Activated T-cell treated with anti-CD3 and anti-CD28 coated beads, Interleukin-2, amount 50 U/mL, for 4 hours (primary cell): ENCODE measurements at places on chromosomes 7 and 10.
A peak's percentile ranks its signal among the peaks of the same experiment; 100 is the strongest.

- DNase-seq: no peak
Observed at GRCh38 chr7:18866359-18867036, 250.9 kb downstream of the TWIST1 start.

DNA sequence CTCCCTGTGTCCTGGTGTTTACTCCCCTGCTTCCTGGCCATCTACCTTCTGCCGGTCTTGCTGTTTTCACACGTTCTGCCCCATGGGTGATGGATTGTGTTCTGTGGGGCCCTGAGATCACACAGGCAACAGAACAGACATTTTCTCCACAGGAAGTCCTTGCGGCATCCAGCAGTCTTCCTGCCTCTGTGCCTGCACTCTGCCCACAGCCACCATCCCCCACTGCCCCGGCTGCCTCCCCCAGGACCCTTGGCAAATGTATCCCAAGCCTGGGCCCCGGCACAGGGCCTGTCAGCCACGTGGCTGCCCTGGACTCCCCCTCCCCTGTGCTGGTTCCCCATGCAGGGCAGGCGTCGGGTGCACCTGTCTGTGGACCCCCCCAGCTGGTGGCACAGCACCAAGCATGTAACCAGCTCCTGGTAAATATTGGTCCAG lies 184.2 kb downstream of the WDR37 start:
- DNase-seq: no peak

- no peak for DNase-seq
Observed at GRCh38 chr7:46957195-46957594, 624.7 kb downstream of the TNS3 start.

GRCh38 chr10:98224996-98225395 lies 43.0 kb downstream of the LOXL4 start:
- no peak for DNase-seq

- peak; percentile 90 for DNase-seq
Observed at GRCh38 chr10:59906417-59907202, at the start of gene CCDC6. CCDC6 (minus strand) TSS chr10:59906556; CDS start chr10:59906424, 132 bp downstream.

DNA sequence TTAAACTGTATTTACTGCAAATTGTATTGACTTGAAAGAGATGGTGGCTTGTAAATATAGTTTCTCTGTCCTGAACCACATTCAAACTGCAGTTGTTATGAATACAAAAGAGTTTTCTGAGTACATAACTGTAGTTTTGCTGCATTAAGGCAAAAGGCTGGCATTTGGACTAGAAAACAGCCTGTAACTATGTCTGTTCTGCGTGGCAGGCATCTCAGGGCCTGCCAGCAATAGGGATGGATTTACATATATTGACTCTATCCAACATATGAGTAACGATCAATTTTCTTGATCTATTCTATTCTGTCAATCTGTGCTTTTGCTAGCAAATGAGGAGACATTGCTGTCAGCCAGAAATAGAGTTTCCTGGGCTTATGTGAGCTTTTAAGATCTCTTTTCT lies 174.6 kb downstream of the TMEM26 start:
- DNase-seq: no peak

GRCh38 chr10:48594803-48595538 lies 9.9 kb downstream of the ARHGAP22 start:
- no peak for DNase-seq

GRCh38 chr7:36301914-36302771 lies 87.5 kb upstream of the ANLN start:
- DNase-seq: no peak

- DNase-seq: no peak
Observed at GRCh38 chr10:24039315-24039714, 169.6 kb upstream of the KIAA1217 start.

DNA sequence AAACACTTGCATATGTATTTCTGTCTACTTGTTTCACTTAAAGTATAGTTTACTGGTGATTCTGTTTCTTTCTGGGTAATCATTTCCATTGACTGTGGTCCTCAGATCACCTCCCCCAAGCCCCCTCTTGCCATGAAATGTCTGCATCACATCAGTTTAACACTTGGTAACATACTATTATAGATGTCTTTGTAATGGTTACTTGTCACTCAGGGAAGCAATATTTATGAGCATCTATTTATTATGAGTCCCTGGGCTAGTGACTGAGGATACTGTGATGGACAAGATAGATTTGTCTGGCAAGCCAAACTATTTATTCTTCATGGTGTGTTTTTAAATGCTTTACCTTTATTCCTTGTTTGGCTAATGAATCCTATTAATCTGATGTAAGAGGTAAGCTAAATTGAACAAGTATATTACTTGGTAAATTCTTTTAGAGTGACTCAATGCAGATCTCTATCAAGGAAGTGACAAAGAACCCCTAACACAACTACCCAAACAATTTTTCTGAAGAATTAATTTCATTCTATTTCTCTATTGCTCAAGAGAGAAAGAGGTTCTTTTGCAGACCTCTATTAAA lies 270.9 kb downstream of the RELN start:
- DNase-seq: no peak

GRCh38 chr10:72175149-72175548 lies 40.7 kb upstream of the ANAPC16 start:
- no peak for DNase-seq

DNA sequence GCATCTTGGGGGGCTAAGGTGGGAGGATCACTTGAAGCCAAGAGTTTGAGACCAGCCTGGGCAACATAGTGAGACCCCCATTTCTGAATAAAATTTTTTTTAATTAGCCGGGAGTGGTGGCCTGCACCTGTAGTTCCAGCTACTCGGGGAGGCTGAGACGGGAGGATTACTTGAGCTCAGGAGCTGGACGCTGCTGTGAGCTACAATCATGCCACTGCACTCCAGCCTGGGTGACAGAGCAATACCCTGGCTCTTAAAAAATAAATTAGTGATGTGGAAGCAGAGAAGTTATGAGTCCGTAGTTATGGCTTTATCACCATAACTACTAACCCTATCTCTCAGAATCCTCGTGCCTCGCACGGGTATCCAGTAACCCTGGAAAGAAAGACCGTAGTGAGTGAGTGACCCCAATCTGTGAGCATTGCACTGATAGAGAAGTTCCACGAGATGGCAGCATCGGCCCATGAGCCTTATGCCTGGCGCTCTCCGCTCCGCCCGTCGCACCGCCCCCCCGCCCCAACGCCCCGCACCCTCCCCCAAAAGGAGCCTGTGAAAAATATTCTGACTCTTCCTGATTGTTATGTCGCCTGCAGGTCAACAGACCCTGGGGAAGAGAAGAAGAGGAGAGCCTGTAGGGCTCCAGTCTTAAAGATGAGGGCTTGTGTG lies 4.9 kb upstream of the SLC29A3 start:
- DNase-seq: peak; percentile 49

- no peak for DNase-seq
Observed at GRCh38 chr10:92284112-92284704, 6.7 kb downstream of the CPEB3 start.

DNA sequence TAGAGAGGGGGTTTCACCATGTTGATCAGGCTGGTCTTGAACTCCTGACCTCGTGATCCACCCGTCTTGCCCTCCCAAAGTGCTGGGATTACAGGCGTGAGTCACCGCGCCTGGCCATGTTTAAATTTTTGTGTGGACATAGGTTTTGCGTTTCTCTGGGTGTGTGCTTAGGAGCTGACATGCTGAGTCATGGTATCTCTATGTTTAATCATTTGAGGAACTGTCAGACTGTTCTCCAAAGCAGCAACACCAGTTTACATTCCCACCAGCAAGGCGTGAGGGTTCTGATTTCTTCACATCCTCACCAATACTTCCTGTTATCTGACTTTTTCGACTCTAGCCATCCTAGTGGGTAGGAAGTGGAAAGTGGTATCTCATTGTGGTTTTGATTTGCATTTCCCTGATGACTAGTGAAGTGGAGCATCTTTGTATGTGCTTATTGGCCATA lies 153.7 kb downstream of the DNAJB6 start:
- DNase-seq: no peak

- no peak for DNase-seq
Observed at GRCh38 chr10:13219685-13220670, 14.2 kb downstream of the UCMA start.

DNA sequence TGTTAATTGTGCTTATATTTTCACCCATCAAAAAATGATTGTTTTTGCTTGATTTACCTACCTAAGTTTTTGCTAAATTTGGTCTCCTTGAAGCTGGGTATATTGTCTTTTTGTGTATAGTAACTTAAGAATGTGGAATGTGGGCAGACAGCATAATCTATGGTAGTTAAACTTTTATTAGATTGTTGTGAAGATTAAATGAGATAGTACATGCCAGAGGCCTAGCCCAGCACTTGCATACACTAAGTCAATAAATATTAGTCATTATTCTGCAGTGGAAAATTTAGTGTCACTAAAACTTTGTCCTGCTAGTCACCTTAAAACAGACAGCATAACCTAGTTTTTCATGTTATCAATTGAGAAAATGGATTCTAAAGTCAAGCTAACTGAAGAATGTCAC lies 19.3 kb upstream of the RPA3 start:
- no peak for DNase-seq

DNA sequence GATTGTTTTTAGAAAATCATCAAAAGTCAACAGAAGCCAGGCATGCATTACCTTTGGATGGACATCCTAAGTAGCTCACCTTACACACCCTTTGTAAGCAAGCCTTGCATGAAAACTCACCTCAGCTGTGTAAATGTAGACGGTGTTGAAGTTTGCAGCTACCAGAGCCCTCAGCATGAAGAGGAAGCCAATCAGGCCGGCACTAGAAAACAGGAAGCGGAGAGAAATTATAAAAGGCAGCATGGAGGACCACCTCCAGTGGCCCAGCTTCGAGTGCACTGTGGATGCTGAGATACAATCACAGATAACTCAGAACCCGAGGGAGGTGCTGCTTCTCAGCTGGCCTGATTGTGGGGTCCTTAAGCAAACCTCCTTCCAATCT lies 75.3 kb downstream of the SVOPL start:
- no peak for DNase-seq

GRCh38 chr10:31635415-31636065 lies 293.1 kb downstream of the ARHGAP12 start:
- DNase-seq: no peak

- no peak for DNase-seq
Observed at GRCh38 chr7:15681631-15682030, 4.9 kb downstream of the MEOX2 start.

DNA sequence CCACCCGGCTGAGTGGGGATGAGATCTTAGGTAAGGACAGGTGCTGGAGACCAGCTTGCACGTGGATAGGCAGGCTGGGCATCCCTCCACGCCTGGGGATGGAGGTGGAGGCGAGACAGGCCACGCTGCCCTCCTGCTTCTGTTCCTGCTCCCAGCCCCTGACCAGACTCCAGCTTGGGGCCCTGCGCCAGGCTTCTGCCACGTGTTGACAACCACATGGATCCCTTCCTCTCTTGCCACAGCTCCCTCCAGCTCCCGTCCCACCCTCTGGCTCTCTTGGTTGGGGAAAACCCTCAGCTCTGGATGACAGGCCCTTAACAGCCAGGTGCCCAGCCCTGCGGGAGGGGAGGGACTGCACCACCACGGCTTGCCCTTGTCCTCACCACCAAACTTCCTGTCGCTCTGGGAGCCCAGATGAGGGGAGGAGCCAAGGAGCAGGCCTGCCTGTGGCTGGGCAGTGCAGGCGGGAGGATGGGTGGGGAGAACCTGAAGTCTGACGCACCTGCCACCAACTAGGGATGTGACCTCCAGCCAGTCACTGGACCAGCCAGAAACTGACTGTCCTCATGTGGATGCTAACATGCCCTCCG lies 36.0 kb downstream of the KCNH2 start:
- DNase-seq: no peak

GRCh38 chr7:143043391-143043790 lies 8.8 kb upstream of the OR6V1 start:
- no peak for DNase-seq

DNA sequence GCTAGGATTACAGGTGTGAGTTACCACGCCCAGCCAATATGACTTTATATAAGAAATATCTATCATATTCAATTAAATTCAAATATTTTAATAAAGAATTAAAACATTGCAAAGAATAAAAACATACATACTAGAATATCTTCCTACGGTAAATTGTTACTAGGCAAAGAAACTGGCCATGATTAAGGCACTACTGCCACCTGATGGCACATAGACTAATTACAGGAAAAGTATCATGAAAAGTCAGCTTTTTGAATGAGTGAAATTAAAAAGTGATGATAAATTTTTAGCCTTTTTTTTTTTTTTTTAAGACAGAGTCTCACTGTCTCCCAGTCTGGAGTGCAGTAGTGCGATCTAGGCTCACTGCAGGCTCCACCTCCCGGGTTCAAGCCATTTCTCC lies 30.9 kb downstream of the MRPS33 start:
- no peak for DNase-seq

DNA sequence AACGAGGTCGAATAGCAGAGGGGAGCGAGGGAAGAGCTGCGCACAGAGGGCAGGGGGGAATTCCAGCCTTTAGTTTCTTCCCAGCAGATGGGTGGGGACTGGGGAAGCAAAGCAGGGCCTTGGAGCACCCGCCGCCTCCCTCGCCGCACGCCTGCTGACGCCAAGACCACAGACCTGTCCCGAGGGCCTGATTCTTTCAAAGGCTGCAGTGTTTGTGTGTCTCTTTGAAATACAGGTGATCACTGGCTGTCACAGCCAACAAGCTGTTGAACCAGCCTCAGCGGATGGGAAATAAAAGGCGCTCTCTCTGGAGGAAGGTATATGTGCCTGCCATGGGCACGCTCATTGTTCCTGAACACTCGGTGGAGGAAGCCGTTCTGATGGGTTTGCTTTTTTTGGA lies 119.3 kb downstream of the FAM53B start:
- DNase-seq: no peak

GRCh38 chr7:151853896-151854719 lies 22.8 kb downstream of the PRKAG2 start:
- no peak for DNase-seq

- DNase-seq: no peak
Observed at GRCh38 chr7:94655126-94655847, 646 bp downstream of the SGCE start.

GRCh38 chr7:103150192-103150591 lies 1.3 kb upstream of the NAPEPLD start:
- no peak for DNase-seq

DNA sequence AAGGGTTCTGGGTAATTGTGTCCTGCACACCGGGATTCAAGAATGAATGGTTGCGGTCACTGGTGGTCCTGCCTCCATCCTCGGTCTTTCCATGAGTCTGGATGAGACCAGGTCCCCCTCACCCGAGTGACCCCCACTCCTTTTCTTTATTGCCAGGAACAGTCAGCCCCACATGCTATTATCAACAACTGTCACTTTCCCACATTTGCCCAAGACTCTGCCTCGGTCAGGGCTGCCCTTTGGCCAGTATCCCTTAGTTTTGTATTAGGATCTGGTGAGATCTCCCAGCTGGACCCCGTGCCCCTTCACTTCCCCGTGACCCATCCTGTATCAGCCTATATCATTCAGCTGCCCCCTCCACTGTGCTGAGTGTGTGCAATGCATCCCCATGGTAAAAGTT lies 288.3 kb downstream of the ADARB2 start:
- DNase-seq: no peak

DNA sequence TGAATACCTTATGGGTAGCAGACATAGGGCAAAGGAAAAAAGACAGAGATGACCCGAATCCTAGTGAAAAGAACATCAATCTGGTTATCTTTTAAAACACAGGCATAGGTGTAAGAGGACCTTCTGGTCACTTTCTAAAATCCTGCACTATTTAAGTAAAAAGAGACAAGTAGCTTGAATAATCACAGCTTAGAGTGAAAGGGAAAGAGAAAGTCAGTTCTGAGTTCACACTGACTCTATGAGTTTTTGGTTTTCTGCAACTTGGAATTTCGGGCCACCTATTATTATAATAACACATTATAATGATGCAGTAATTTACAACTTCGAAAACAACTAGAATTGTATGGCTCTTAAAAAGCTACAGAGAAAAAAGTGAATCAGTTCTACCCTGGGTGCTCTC lies 247.8 kb downstream of the DOCK4 start:
- no peak for DNase-seq
